ENCODE measurements at places on chromosomes 1 and 21. TPM values are rescaled to one million over a fixed set of nuclear protein-coding genes. Genes with fewer than 3 reads are reported as not detected.

Gene PLEKHA6
- total RNA-seq = 0.25 TPM

Gene POU3F1
- 0.08 TPM for total RNA-seq

Gene ABCA4
- total RNA-seq = not detected

Gene FMO4
- total RNA-seq = 1.4 TPM

Gene SELL
- total RNA-seq = 39.0 TPM

Gene TM2D1
- total RNA-seq = 28.4 TPM

All from activated CD8-positive, alpha-beta memory T cell treated with anti-CD3 and anti-CD28 coated beads for 36 hours (primary cell).